Left ventricle myocardium superior (tissue), 1 donor: ENCODE measurements at places on chromosomes 3 and 15. TPM values are rescaled to one million over a fixed set of nuclear protein-coding genes. Genes with fewer than 3 reads are reported as not detected.

VPS8 gene
- total RNA-seq = 60.1 TPM

DAPK2 gene
- 43.4 TPM for total RNA-seq

GABRA5 gene
- total RNA-seq = not detected

PLA2G4B gene
- total RNA-seq = 5.7 TPM

DNA sequence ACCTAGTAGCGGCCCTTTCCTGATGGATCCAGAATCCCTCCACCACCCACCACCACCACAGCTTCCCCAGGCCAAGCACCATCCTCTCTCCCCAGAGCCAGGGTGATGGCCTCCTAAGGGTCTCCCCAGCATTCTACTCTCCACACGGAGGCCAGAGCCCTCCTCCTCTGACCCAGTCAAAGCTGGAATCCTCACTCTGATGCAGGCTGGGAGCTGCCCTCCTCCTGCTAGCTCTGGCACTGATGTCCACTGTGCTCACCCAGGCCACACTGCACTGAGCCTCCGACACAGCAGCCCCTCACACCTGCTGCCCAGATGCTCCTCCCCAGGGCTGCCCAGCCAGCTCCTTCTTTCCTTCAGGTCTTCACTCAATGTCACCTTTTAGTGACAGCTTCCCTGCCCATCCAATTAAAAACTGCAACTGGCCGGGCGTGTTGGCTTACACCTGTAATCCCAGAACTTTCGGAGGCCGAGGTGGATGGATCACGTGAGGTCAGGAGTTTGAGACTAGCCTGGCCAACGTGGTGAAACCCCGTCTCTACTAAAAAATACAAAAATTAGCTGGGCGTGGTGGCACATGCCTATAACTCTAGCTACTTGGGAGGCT lies 21.0 kb downstream of the XXYLT1 start:
- DNase-seq = no peak
